ENCODE measurements at places on chromosomes 4 and X.
A peak's percentile ranks its signal among the peaks of the same experiment; 100 is the strongest.

- no peak for DNase-seq
Observed at GRCh38 chr4:76987153-76987591, 37.6 kb downstream of the SEPTIN11 start.

GRCh38 chr4:2745516-2745915 is 10.6 kb downstream of the TNIP2 start:
- DNase-seq = no peak

GRCh38 chr4:107824350-107825071 is at the start of gene SGMS2:
Gene SGMS2, plus strand, starts transcription at chr4:107824932. Its CDS starts 70,622 bp downstream, at chr4:107895554.
- peak; percentile 76 for DNase-seq

GRCh38 chr4:8355864-8356565 is 84.5 kb downstream of the ACOX3 start:
- no peak for DNase-seq

Measured in activated naive CD8-positive, alpha-beta T cell treated with anti-CD3 and anti-CD28 coated beads, Interleukin-2, amount 50 U/mL, for 24 hours (primary cell).